KBM-7 (cell line): ENCODE measurements at places on chromosomes 11 and 22.

- no peak for DNase-seq
Measured at GRCh38 chr11:65560555-65561418, 2.6 kb upstream of the LTBP3 start.

- DNase-seq = no peak
Measured at GRCh38 chr11:113884361-113884836, 9.0 kb upstream of the USP28 start.

DNA sequence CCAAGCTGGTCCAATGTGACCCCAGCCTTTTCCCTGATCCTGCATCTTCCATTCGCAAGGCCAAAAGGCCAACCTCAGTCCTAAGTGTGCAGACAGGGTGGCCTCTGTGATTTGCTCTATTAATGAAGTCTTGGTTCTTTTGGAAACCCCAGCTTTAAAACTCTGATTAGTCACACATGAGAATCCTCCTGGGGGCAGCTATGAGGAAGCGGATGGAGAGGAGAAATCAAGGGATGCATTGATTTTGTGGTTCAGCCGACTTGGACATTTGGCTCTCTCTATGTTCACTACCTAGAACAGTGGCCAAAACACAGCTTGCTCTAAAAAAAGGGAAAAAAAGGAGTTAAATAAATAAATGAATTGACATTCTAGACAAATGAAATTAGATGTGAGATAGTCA, 98.6 kb upstream of the USP47 start:
- no peak for DNase-seq

DNA sequence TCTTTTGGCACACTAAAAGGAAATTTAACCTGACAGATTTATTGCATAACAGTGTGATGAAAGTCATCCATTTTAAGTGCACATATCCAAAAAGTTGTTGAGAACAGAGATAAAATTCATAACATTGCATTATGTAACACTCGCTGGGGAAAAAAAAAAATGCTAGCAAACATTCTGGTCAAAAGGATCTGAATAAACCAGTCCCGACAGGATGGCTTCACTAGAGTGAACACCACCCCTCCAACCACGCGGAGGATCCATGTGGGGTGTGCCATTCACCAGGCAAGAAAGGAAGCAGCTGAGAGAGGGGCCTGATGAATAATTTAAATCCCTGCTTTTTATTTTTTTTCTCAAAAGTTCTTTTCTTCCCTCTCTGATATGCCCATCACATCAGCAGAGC, 258.7 kb downstream of the DCDC1 start:
- DNase-seq = no peak

DNA sequence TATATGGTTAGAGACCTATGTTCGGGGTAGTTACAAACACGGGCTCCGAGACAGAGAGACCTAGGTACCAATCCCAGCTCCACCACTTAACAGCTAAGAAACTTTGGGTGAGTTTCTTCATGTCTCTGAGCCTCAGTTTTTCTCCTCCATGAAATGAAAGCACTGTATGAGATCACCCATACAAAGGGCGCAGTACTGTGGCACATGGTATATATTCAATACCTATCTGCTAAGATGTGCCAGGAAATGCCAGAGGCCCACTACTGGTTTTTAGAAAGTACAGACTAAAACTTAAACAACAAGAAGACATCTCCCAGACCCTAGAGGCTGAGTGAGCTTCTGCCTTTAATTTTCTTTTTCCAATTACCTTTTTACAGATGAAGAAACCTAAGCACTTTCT, 69.5 kb downstream of the SLC1A2 start:
- DNase-seq = no peak

DNA sequence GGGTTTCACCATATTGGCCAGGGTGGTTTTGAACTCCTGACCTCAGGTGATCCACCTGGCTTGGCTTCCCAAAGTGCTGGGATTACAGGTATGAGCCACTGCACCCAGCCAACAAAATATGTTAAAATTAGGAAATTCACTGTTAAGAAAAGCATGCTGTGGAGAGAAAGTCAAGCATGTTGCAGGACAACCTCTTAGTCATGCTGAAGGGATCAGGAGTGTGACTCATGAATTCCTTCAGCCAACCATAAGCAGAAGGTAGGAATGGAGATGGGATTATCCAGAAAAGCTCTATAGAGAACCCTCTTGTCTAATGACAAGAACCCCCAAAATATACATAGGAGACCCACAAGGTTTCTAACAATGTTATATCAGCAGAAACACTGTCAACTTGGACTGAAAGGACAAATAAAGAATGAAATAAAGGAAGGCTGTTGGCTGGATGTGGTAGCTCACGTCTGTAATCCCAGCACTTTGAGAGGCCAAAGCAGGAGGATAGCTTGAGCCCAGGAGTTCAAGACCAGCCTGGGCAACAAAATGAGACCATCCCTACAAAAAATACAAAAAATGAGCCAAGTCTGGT, 16.0 kb downstream of the MRTFA start:
- DNase-seq = no peak

DNA sequence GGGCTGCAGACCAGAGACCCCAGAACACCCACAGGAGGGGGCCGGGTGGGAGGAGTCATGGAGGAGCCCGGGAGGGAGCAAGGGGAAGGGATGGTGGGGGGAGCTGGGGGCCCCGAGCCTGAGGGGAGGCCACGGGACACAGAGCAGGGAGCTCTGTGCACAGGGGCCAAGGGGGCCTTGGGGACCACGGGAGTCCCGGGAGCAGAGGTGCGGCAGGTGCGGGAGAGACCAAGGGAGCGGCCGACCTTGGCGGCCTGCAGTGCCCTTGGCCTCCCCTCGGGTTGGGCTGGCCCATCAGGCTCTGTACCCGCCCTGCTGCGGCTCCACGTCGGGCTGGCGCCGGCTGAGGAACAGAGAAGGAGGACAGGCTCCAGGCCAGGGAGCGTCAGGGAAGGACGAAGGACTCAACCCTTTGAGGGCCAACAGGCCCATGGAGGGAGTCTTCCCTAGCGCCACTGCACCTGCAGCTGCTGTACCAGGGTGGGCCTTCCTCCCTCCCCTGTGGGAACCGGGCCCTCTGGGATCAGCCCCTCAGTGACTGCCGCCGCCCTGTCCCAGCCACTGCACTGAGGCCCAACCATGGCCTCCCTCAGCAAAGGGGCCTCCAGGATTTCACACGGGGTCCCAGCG, 17.8 kb upstream of the BRSK2 start:
- no peak for DNase-seq

DNA sequence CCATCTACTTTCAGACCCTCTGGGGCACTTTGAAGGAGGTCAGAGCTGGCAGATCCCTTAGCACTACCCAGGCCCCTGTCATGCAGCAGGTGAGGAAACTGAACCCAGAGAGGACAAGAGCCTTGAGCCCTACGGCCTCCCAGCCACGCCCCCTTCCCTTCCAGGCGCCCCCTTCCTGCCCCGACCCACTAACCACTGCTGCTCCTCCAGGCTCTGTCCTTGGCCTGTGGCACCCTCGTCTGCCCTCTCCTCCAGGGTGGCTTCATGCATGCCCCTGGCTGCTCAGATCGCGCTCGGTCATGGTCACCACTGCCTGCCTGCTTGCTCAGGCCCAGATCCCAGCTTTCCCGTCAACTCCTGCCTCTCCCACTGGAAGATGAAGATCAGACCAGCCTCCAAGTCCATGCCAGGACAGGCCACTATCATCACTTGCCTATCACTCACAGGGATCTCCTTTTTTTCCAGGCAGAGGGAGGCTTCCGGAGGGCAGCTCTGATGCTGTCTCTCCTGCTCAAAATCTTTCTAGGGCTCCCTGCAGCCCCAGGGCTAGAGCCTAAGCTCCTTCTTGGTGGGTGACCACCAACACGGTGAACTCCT, 30.7 kb downstream of the ELFN2 start:
- DNase-seq = no peak

DNA sequence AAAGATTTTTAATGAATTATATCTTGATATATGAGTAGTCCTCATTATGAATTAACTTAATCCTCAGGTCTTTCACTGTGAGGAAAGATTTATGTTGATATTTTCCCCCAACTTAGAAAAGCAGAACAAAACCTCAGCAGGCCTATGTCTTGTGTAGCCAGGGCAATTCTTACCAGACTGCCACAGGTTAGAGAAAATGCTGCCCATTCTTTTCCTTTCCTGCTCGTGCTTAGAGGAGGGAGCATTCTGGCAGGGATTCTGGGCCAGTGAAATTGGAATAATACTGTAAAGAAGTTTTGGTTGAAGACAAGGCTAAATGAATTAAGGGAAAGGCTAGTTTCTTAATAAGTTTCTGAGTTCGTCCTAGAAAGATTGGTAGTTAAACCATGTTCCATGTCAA, 56.6 kb downstream of the ZNRF3 start:
- DNase-seq = no peak

DNA sequence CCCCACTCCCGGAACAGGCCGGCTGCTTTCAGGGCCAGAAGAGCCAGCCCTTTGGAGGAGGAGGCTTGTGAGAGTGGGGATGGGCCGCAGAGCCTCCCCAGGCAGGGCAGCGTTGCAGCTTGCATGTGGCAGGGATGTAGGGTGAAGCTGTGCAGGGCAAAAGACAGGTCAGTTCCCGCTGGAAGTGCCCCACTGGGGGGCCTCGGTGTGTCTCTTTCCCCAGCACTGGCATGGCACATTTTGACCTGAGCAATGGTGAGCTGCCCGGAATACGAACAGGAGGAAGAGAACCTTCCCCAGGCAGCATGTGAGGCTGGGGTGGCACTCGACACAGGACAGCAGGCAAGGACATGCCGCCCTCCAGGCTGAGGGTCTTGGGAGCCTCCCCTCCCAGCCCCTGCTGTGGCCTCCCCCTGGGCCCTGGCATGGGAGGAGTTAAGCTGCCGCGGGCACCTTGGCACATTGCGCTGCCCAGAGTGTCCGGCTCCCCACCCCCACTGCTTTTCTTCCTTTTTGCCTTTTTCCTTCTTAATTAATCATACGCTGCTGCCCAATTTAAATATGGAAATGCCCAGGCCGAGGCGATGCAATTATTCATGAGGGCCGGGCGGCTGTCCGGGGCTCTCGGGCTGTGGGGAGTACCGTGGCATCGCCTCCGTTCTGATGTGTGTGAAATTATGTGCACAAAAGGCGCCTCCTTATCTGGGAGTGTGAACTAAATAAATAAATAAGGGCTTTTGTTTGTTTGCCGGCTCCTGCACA, 76.0 kb upstream of the WNT7B start:
- peak; percentile 58 for DNase-seq

GRCh38 chr22:49140911-49141665, 686.6 kb downstream of the BRD1 start:
- no peak for DNase-seq

GRCh38 chr11:83661491-83662350, 375.6 kb upstream of the CCDC90B start:
- DNase-seq = no peak

GRCh38 chr11:44094260-44094868, 1.1 kb upstream of the EXT2 start:
- DNase-seq = peak; percentile 67

- DNase-seq = no peak
Measured at GRCh38 chr11:122910775-122911174, 28.2 kb downstream of the JHY start.

DNA sequence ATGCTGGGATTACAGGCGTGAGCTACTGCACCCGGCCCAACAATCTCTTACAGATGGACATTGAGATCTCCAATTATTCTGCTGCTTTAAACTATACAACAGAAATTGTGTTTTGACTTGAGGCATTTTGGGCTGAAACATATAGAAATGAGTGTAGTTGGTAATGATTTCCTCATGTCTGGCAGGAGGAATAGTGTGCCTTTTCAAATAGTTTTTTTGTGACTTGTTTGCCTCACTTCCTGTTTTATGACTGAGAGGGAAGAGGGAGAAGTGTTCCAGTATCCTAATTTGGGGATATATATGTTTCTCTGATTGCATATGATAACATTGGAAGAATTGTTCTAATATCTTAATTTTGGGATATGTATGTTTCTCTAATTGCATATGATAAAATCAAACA, 40.2 kb downstream of the EP300 start:
- DNase-seq = no peak

- no peak for DNase-seq
Measured at GRCh38 chr11:106047631-106048030, 25.6 kb upstream of the MSANTD4 start.

GRCh38 chr11:26073646-26074045, 258.3 kb upstream of the ANO3 start:
- DNase-seq = no peak

DNA sequence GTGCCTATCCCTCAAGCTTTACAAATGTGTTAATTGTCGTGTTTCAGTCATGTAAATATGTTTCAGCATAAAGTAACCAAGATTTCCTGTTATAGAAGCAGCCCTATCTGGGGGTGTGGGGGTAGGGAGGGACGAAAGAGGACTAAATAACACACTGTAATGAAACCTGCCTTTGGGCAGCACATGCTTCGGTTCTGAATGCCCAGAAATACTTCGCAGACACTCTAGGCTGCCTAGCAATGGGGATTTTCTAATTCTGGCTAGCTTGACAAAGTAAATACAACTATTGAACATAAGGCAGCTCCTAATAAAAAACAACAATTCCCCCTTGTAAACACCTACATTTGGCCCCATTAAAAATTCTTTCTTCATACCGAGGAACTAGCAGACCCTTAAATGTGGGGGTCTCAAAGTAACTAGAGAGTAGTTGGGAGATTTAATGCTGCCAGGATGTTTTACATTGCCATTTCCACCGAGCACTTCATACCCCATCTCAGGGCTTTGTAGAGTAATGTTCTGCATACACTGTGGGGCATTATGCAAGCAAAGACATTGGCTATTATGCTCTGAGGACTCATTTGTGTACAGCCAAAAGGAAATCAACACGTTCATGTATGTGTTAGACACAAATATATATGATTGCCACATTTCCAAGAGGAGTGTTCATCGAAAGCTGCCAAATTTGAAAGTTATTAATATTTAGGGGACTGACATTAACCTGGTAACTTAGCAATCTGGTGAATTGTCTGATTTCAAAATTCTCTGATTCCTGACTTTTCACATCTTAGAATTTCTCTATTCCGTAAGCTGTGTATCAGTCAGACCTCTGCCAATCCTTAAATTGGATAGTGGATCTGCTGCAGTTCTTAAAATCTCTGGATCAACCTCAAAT, 42.1 kb downstream of the PAX6 start:
- no peak for DNase-seq

DNA sequence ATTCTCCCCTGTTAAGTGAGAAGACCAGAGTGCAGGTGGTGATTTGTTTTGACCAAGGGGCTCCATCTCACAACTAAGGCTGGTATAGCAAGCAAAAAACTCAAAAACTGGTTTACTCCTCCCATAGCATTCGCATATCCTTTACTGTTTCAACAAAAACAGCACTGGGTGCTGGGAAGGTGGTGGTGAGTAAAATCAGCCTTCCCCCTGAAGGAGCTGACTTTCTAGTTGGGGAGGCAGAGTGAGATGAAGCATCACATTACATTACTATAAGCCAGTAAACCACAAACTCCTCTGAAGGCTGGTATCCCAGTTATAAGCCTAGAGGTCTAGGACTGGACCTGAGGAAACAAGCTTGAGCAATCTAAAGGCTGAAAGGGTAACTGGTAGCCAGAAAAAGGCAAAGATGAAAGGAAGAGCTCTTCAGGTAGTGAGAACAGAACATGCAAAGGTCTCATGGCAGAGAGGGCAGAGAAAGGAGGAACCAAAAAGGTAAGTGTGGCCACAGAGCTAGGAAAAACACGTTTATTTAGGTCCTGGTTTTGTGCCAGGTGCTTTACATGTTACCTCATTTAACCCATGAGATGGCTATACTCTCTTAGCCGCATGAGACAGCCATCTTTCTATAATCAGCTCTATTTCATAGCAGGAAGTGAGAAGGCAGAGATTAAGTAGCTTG, 22.3 kb downstream of the TMEM123 start:
- DNase-seq = peak; percentile 21

GRCh38 chr11:78226684-78227680, 38.3 kb downstream of the USP35 start:
- no peak for DNase-seq
